ENCODE measurements at places on chromosomes 1 and 21.

GRCh38 chr21:34504595-34504994 lies 7.4 kb downstream of the KCNE1 start:
- no peak for DNase-seq

- DNase-seq, result no peak
Measured at GRCh38 chr1:19345391-19345790, 33.3 kb downstream of the SLC66A1 start.

GRCh38 chr1:6075748-6076147 lies 30.1 kb downstream of the KCNAB2 start:
- peak; percentile 41 for DNase-seq

- peak; percentile 39 for DNase-seq
Measured at GRCh38 chr1:70737125-70737524, 310.5 kb downstream of the PTGER3 start.

Measured in hematopoietic multipotent progenitor cell treated with erythropoietin and hydrocortisone succinate and interleukin-3 and kit ligand, for 4 days (in vitro differentiated cells).